Chondrocyte (in vitro differentiated cells): ENCODE measurements at places on chromosomes 12 and 14.

- DNase-seq, result no peak
These were observed 45.6 kb upstream of the BICD1 start for GRCh38 chr12:32061033-32061432.

GRCh38 chr12:104578453-104578852, 121.7 kb downstream of the CHST11 start:
- no peak for DNase-seq

DNA sequence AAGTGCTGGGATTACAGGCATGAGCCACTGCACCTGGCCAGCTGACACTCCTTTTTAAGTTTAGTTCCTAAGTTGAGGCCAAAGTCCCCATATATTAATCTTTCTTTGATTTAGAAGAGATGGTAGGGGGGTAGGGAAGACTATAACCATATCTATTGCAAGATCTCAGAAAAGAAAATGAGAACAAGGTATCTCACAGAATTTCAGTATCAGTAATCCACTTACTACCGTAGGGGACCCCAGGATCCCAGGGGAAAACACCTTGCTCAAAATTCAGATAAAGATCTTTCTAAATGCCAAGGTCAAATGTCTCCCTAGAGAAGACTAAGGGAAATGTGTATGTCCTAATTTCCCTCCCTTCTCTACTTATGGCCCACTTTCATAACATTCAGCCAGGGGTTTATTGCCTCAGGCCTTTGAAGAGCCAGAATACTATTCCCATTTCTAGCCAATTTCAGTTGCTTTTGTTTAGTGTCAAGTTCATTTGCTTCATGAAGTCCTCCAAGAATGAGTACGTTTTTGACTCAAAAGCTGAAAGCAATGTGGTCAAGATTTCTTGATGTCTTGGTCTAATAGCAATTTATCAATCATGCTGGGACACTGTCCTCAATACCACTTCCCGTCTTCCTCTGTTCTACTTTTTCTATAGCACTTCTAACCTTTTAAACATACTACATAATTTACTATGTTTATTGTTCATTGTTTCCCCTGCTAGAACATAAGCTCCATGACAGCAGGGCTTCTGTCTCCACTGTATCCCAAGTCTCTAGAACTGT, 86.3 kb downstream of the DCAF5 start:
- no peak for DNase-seq

GRCh38 chr12:13177373-13177772, 19.2 kb upstream of the EMP1 start:
- no peak for DNase-seq

- DNase-seq, result no peak
These were observed 104.7 kb upstream of the IFNG-AS1 start for GRCh38 chr12:67884596-67884995.

GRCh38 chr12:49105504-49106084, 5.1 kb downstream of the LMBR1L start:
- no peak for DNase-seq
